Posterior cingulate gyrus (tissue), 11 donors: ENCODE measurements at places on chromosomes 13 and 19.

DNA sequence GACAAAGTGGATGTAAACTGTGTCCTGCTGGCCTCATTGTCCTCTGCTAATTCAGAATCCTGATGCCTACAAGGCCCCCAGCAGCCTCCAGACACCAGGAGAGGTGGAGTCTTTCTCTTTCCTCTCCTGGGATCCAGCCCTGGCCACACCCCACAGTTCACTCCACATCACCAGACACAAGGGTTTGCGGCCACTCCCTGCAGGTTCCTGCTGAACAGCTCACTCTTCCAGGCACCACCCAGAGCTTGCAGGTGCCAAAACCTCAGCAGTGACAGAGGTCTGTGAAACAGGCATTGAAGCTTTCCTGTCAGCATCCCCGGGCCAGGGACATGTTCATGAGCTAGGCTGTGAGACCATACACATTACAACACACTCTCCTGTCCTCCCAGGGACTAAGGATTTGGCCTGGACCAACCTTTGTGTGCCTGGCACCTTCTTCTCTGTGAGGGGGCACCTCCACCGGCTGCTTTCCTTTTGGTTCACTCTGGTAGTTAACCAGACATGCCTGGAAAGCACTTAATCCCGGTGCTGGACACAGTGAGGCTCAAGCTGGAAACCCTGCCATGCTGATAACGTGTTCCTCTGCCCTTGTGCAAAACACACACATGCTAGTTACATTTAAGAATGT, 11.1 kb upstream of the ATP12A start:
- no peak for DNase-seq

DNA sequence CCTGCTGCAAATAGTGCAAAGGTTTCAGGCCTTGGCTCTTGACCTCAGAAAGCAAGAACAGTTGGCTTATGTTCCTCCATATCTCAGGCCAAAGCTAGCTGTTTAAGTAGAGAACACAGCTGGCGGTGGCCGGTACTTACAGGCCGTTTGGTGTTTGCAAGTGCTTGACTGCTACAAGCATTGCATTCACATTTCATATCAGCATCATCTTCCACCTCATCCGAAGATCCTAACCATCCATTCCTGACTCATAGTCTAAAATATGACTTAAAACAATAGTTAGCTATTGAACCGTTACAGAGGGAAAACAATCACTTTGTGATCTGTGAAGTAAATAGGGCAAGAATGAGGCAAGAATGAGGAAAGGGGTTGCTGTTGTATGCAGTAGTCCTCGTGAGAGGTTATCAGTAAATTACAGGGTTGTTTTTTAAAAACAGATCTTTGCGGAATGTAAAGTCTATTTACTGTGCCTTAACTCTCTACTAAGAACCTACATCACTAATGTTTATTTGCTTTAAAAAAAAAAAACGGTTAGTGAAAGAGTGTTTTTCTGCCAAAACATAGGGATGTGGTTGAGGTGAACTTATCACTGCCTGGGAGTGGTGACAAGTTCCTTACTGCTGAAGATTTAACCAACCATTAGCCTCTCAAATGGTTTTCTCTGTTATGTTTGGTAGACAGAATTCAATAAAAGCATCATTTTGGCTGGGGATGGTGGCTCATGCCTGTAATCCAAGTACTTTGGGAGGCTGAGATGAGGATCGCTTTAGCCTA, 21.6 kb upstream of the WDR88 start:
- DNase-seq, result no peak

GRCh38 chr19:33235996-33236350, 10.3 kb upstream of the SLC7A10 start:
- no peak for DNase-seq

- no peak for DNase-seq
Observed at GRCh38 chr19:47752440-47753211, 7.3 kb downstream of the NOP53 start.

DNA sequence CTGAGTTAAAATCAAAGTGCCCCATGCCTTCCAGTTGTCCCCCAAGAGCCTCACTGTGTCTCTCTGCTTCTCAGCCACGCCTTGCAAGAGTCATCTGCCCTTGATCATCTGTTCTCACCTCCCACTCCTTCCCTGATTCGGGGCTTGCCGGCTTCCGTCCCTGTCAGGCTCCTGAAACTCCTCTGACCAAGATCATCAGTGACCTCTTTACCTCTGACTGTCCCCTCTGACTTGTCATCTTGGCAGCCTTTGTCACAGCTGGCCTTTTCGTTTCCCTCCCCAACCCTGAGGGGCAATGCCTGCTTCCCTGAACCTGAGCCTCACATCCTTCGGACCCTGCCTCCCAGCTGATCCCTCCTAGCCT, 66.3 kb downstream of the MAP4K1 start:
- no peak for DNase-seq

DNA sequence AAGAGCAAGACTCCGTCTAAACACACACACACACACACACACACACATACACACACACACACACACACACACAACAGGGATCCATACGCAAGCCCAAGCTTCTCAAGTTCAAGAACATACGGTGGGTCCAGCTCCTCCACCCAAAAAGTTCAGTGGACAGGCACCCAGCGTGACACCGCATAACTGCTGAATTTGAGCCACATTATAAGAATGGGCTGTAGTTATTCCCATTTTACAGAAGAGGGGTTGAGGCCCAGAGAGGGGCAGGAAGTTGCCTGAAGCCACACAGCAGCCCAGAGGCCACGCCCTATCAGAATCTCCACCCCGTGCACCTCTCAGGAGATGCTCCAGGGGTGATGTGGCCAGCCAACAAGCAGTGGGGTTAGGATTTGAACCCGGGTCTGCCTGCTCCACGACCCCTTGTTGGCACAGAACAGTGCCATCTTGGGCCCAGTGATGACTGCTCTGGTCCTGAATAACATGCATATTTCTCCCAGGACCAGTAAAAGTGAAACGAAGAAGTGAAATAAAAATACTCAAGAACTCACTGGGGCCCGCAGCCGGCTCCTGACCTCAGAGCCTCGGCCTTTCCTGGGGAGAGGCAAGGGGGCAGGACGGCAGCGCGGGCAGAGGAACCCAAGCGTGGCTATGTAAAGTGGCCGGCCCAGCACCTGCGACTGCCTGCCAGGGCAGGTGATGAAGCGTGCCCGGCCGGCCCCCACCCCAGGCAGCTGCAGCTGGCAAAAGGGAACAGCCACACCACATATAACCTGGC, 61.9 kb downstream of the AP1M1 start:
- DNase-seq, result no peak

DNA sequence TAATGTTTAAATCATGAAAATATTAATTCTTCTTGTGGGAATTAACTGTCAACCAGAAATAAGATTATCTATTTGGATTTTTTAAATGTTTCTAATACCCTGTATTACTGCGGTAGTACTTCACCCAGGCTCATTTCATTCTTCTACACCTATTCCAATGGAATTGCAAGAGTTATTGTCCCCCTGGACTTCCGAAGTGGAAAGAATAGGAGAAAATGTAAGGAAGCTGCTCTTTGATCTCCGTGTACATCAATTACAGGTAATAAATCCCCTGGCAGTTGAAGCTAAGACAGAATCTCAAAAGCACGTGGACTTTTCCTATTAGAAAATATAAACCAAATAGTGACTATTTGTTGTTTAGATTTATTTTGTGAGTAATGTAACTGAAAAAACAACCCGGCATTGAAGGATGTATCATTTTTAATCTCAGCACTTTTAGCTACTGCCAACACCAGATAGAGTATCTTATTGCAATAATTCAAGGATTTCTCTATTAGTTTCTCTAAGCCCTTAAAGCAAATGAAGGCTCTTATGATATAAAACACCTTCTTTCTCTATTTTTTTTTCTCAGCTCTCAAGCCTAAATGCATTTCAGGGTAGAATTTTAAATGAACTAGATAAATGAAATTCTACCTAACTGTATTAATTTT, 77.3 kb downstream of the MZT1 start:
- no peak for DNase-seq

DNA sequence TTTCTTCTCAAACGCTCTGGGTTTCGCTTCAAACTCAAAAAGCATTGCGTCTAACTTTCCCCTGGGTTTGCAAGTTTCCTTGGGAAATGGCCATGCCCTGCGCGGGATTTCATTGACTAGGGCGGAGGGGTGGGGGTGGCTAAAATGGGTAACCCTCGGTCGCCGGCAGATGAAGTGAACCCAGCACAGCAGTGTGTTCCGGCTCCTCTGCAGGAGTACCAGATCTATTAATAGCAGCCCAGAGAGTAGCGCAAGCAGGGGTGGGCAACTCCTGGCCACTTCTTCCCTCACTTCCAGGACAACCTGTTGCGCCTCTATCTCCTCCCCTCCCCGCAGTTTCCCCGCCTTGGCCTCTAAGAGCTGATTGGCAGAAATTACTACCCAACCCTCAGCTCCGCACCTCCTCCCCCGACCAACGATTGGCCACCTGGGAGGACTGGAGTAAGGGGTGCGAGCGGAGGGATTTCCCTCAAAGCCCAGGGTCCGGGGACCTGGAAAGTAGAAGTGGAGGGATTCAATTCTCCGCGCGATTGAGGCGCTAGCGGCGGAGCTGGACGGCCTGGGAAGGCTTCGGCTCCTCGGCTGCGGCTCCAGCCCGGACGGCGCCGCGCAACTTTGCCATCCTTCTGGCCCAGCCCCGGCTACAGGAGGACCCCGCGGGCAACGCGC, at the start of gene FREM2:
TSS of gene FREM2 (plus strand) at position 501 of the 669 bp plus-strand sequence. CDS start 268 bp downstream, outside the sequence.
- peak; percentile 32 for DNase-seq

GRCh38 chr13:44131069-44131614, 242.5 kb upstream of the SERP2 start:
- DNase-seq, result peak; percentile 33

- no peak for DNase-seq
Observed at GRCh38 chr13:32887617-32888016, 128.6 kb upstream of the KL start.

- DNase-seq, result no peak
Observed at GRCh38 chr13:45926741-45927140, 75.2 kb upstream of the SIAH3 start.

- no peak for DNase-seq
Observed at GRCh38 chr13:48874165-48874564, 101.5 kb upstream of the FNDC3A start.

DNA sequence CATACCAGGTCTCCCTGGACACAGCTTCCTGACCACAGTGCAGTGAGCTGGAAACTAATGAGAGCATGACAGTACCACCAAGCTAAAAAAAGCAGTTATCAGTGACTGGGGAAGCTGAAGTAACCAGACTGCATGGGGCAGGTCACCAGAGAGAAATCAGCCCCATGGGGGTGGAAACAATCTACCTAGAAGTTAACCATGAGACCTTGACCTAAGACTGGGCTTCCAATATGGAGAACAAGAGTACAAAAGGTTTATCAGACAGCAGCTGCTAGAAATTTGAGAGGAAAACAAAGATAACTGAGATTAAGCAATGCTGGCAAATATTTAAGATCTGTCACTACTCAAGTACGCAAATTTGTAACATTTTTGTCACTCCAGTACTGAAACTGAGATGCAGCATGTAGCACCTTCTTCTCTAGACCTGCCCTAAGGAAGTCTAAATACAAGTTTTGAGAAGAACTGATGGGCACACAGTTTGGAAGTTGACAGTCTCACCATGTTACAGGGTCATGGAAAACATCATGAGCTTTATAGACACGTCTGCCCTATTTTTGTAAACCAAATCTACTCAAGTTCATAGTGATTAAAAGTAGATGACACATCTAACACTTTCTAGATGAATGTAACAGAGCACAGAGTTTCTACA, 2641.8 kb upstream of the PCDH20 start:
- no peak for DNase-seq

DNA sequence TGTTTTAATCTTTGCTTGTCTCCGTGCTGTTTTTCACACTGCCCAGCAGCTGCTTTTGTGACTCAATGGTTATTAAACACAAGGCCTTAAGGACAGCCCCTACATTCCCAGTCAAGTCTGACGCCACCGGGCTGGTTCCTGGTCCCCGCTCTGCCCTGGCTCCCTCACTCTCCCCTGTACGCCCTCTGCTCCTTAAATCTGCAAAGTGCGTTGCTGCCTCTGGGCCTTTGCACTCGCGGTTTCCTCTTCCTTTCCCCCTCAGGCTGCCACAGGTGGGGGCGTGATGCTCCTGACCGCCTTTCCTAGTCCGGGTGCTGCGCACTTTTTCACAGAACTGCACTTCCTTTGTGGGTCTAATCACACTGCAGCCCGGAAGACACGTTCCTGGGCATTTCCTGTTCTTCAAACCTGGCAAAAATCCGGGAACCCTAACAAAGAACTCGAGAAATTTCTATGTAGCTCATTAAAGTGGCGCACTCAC, 25.6 kb downstream of the NOSIP start:
- no peak for DNase-seq

DNA sequence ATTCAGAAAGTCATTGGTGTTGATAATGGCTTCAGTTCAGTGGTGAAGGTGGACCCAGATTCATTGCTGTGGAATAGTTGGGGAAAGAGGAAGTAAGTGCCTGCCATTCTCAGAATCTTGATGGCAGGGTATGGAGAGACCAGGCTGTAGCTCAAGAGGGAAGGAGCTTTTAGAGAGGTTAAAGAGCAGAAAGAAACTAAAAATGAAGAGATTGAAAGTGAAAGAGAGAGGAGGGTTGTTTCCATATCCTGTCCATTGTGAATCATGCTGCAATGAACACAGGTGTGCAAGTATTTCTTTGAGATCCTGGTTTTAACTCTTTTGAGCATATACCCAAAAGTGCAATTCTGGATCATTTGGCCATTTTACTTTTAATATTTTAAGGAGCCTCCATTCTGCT, 12.5 kb downstream of the GJB6 start:
- no peak for DNase-seq

GRCh38 chr19:43450545-43450997, 14.8 kb downstream of the LYPD3 start:
- no peak for DNase-seq

DNA sequence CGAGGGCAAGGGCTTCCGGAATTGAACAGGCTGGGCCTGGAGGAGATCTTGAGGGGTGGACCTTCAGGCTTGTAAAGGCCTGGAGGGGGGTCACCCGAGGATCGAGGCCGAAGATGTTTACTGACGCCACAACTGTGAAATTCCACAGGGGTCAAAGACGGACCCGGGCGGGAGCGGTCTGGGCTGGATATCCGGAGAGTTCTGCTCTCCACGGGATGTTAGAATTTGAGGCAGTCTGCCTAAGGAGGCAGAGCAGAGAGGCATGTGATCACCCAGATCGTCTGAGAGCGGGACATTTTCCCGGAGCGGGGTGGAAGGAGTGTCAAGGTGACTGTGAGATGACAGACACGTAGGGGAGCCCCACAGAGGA, 13.2 kb downstream of the KLHL26 start:
- no peak for DNase-seq

- no peak for DNase-seq
Observed at GRCh38 chr19:57759096-57759495, 10.4 kb upstream of the ZNF586 start.

DNA sequence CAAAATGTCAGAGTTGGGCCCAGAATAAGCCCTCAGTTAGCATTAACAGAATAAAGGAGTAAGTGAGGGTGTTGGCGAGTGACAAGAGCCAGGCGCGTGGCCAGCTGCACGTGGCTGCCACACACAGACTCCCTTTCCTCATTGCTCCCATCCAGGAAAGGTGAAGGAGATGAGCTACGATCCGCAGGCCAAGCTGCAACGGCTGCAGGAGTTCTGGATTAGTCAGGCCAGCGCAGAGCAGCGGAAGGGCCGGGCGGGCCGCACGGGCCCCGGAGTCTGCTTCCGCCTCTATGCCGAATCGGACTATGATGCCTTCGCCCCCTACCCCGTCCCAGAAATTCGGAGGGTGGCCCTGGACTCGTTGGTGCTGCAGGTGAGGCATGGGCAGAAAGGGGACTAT, 13.2 kb downstream of the DHX34 start:
- DNase-seq, result no peak
